ENCODE measurements at places on chromosomes 1 and 21. TPM values are rescaled to one million over a fixed set of nuclear protein-coding genes. Genes with fewer than 3 reads are reported as not detected.

TMEM63A gene
- total RNA-seq: 141 TPM

UMODL1 gene
- 0.50 TPM for total RNA-seq

ZC3H12A gene
- 12.8 TPM for total RNA-seq

LZIC gene
- total RNA-seq: 23.3 TPM

- peaks cover 17% of the 10 kb centered on the region for H3K4me1 ChIP-seq
- DNase-seq: no peak
- H3K27me3 ChIP-seq: no peaks in the 10 kb centered on the region
- H3K27ac ChIP-seq: no peak overlapping the region
These were observed 11.4 kb downstream of the RNF11 start for GRCh38 chr1:51247499-51247898.

DNA sequence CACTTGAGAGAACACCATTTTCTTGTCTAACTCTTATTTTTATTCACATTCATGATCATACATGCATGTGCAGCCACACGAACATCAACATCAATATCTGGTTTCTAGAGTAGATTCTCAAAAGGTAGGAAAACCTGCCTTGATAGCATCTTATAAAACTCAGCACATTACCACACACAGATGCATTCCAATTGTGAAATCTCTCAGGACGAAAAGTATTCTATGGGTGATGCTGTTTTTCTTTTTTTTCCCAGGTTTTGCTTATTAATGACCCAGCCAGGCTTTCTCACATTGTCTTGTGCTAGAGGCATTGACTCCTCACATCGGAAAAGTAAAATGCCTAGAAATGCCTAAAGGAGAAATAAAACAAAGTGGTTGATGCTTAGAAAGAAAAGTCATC, 562.8 kb downstream of the KIF26B start:
- H3K27me3 ChIP-seq: no peaks in the 10 kb centered on the region
- no peak for DNase-seq
- H3K4me3 ChIP-seq: no peak overlapping the region

- no peak overlapping the region for H3K4me3 ChIP-seq
- no peaks in the 10 kb centered on the region for H3K27me3 ChIP-seq
- peaks cover 7% of the 10 kb centered on the region for H3K4me1 ChIP-seq
- no peak for DNase-seq
These were observed 5.8 kb upstream of the ANKRD13C start for GRCh38 chr1:70360321-70360720.
